NCI-H1694 treated with DMSO at 0.1 percent for 48 hours (cell line): ENCODE measurements at places on chromosomes 4 and X.

GRCh38 chr4:125369098-125369497, 54.3 kb downstream of the FAT4 start:
- DNase-seq, result no peak

DNA sequence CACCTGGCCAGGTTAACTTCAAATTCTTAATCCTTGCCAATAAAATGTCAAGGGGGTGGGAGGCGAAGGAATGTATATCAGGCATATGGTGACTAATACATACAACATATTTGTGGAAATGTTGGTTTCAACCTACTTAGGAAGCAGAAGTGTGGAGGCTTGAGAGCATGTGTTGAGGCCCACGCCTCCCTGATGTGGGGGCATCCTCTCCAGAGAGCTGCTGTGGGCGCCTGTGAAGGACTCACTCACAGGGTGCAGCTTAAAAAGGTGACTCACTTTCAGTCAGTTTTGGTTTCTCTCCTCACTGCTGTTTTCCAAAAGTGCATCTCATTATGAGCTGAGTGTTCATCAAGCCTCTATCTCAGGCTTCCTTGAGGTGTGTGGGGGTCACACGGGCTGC, 27.5 kb downstream of the LNX1 start:
- DNase-seq, result no peak

- no peak for DNase-seq
Measured at GRCh38 chrX:45771114-45771513, 570.4 kb upstream of the DIPK2B start.

- DNase-seq, result no peak
Measured at GRCh38 chrX:134548257-134549201, 88.6 kb downstream of the HPRT1 start.

- DNase-seq, result no peak
Measured at GRCh38 chrX:6732101-6732500, 197.2 kb upstream of the VCX3A start.
